EL (cell line): ENCODE measurements at places on chromosomes 7 and 10.

GRCh38 chr7:39950473-39951225, 593 bp downstream of the CDK13 start:
- peak; percentile 52 for DNase-seq

DNA sequence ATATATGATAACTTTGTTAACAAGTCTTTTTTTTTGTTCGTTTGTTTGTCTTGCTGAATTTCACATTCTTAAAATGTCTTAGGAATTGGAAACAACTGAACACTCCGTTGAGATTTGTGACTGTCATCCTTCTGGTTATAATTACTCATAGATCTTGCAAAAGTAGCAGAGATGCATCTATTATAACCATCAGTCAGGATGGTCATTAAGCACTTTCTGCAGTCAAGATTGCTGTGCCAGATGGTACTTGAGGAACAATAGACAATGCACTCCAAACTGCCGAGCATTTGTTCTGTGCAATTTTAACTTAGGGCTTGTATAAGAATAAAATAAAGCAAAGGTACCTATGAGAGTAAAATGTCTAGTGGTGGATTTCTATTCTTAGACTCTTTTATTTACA, 710.1 kb upstream of the KCND2 start:
- no peak for DNase-seq

DNA sequence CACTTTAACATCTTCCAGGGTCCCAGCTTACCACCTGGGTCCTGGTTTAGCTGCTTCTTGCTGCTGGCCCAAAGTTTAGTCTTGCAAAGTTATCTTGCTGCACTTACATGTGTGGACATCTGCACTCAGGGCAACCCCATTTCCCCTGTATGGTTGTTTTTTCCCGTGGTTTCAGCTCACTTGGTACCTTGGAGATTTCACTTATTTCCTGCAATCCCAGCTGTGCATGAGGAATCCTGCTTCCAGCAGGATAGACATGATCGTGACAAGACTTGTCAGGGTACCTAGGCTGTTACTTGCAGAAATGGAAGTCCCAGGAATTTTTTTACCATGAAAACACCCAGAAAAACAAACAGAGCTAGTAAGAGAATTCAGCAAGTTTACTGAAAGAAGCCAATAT, 95.9 kb upstream of the LEP start:
- DNase-seq = no peak

GRCh38 chr7:1028775-1029636, 15.3 kb upstream of the GPR146 start:
- peak; percentile 95 for DNase-seq

DNA sequence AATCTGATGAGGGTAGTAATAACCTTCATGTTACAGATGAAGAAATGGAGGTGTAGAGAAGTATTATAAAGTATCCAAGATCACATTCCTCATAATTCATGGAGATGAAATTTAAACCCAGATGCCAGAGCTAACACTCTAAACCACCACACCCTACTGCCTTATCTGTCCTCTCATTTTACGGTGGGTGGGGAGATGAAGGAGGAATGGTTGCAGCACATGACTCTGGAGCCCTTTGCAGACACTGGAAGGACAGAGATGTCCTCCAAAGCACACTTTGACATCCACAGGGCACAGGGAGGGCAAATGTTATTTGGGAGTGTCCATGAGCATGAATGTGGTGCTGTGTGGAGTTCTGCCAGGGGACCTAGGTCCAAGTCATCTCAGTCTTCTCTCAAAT, 1.1 kb downstream of the PLEKHS1 start:
- no peak for DNase-seq

DNA sequence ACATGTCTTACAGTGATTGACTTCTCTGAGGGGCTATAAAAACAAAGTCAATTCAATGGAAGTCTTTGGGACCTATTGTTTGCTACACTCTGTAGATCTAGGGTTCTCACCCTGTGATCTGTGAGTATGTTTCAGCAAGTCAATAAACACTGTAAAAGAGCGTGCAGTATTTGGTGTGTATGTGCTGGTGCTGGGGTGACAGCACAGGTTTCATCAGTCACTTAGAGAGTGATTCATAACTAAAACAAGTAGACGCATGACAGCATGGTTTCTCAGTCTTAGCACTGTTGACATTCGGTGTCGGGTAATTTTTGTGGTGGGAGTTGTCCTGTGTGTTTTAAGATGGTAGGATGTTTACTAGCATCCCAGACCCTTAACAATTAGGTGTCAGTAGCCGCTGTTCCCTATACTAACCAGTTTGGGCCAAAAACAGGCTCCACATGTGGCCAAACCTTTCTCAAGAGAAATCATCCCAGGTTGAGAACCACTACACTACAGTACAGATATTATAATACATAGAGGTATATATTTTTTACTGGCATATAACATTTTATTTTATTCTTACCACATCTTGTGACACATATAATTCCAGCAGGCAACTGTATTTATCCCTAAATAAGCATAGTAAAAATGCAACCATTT, 411.8 kb downstream of the ARL4A start:
- no peak for DNase-seq

- DNase-seq = peak; percentile 51
Observed at GRCh38 chr10:13349463-13350274, 1.6 kb upstream of the SEPHS1 start.

GRCh38 chr7:157825325-157825724, 488.5 kb downstream of the DNAJB6 start:
- no peak for DNase-seq

GRCh38 chr10:31822150-31822549, 106.5 kb downstream of the ARHGAP12 start:
- no peak for DNase-seq

DNA sequence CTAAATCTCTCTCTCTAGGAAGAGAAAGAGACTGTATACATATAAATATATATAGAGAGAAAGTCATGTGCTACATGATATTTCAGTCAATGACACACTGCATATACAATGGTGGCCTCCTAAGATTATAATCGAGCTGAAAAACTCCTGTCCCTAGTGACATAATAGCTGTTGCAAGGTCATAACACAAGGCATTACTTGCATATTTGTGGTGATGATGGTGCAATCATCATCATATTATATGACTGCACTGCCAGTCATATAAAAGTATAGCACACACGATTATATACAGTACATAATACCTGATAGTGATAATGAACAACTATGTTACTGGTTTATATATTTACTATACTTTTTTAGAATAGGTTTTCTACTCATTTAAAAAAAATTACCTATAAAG, 316.7 kb downstream of the FGFR2 start:
- DNase-seq = no peak

GRCh38 chr7:39240864-39241263, 263.2 kb downstream of the POU6F2 start:
- no peak for DNase-seq

DNA sequence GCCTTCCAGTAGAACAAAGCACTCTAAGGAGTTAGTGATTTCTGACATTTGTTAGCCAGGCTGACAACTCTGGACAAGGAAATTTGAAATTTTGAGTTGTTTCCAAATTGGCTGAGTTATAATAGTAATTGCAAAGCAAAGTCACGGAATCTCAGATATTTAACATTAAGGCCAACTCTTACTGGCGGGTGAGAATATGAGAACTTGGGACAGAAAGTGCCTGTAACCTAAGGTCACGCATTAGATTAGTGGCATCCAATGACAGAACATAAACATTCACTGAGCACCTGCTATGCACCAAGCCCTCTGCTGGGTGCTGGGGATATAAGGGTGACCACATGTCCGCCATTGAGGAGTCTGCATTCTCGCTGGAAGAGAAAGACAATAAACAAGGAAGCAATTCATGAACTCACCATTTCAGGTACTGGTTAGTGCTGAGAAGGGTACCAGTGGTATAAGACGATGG, 45.5 kb upstream of the CHST15 start:
- no peak for DNase-seq

GRCh38 chr7:33654676-33655075, 250.7 kb upstream of the BMPER start:
- DNase-seq = no peak

DNA sequence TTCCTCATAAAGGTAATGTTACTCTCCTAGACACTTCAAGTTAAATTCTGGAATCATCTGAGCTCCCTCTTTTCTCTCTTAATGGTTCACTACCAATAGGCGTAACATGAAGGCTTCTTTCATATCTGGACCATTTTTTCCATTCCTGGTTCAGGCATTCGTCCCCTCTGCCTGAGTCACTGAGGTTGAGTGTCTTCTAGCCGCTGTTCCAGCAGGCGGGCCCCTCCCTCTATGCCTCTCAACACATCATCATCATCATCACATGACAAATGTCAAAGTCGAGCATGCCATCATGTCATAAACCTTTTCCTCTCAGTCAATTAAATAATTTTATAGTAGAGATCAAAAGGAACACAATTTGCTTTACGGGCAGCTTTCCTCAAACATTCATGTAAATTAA, 168.9 kb upstream of the ASAH2 start:
- DNase-seq = no peak

GRCh38 chr7:1970895-1971294, 261.9 kb downstream of the MAD1L1 start:
- no peak for DNase-seq

DNA sequence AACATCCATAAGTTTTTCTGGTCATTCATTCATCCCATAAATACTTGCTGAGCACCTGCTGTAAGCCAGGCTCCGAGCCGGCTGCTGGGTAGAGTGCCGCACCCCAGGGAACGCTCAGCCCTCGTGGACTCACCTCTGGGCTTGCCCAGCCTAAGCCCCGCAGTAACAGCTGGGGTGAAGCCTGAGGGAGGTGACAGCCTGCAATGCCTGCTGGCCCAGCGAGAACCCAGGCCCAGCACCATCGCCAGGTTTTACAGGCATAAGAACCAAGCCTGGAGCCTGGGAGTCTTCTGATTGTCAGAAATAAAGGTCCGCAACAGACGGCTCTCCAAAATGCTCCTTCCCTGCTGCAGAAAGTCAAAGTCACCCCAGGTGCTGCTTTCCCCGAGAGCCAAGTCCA, 205.4 kb downstream of the ZMYND11 start:
- DNase-seq = no peak

- DNase-seq = no peak
Observed at GRCh38 chr10:12950583-12951128, 50.9 kb downstream of the CCDC3 start.
